ENCODE measurements at places on chromosomes 7 and 10. TPM values are rescaled to one million over a fixed set of nuclear protein-coding genes. Genes with fewer than 3 reads are reported as not detected.

RBP3 gene
- not detected for total RNA-seq

ARHGAP21 gene
- 47.1 TPM for total RNA-seq

NAT16 gene
- 0.17 TPM for total RNA-seq

GNAI1 gene
- 39.2 TPM for total RNA-seq
